ENCODE measurements at places on chromosomes 2 and 18.

DNA sequence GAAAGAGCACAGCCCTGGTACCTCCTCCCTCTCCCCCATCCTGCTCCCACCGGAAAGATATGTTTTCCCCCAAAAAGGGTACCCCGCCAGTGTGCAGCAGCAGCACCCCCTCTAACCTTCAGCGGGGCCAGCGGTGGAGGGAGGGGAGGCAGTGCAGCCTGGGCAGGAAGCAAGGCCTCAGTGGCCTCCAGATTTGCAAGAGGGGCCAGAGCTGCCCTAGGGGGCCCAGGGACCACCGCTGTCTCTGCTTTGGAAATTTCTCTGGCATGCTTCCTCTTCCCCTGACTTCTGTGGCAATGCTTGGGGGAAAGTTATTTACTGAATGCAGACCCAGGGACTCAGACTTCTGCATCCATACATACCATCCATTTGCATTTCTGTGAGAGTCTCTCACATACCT lies 111.5 kb downstream of the KLHL29 start:
- DNase-seq, result no peak

GRCh38 chr2:163401481-163401880 lies 334.3 kb downstream of the FIGN start:
- DNase-seq, result no peak

GRCh38 chr18:23943104-23943503 lies 71.5 kb upstream of the TTC39C start:
- DNase-seq, result no peak

DNA sequence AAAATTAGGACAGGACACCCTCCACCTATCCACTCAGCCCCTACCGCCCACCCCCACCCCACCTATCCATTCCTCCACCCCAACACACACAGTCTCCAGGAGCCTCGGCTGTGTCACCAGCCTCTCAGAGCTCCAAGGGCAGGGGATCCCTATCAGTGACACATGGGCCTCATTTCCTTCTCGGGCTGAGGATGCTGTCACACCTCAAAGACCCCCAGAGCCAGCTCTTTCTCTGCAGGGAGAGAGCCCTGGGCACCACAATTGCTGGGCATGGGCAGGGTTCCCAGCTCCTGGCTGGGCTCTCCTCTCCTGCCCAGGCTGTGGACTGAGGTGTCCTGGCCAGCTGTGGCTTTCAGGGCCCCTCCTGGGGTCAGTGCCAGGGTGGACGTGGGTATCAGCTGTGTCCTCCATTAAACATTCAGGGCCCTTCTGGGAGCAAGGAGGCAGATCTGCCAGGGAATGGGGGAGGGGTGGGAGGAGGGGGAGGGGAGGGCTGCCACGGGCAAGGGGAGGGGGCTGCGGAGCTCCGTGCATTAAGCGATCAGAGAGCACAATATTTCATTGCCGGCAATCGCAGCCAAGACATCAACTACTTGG lies 14.3 kb upstream of the ECEL1 start:
- no peak for DNase-seq

DNA sequence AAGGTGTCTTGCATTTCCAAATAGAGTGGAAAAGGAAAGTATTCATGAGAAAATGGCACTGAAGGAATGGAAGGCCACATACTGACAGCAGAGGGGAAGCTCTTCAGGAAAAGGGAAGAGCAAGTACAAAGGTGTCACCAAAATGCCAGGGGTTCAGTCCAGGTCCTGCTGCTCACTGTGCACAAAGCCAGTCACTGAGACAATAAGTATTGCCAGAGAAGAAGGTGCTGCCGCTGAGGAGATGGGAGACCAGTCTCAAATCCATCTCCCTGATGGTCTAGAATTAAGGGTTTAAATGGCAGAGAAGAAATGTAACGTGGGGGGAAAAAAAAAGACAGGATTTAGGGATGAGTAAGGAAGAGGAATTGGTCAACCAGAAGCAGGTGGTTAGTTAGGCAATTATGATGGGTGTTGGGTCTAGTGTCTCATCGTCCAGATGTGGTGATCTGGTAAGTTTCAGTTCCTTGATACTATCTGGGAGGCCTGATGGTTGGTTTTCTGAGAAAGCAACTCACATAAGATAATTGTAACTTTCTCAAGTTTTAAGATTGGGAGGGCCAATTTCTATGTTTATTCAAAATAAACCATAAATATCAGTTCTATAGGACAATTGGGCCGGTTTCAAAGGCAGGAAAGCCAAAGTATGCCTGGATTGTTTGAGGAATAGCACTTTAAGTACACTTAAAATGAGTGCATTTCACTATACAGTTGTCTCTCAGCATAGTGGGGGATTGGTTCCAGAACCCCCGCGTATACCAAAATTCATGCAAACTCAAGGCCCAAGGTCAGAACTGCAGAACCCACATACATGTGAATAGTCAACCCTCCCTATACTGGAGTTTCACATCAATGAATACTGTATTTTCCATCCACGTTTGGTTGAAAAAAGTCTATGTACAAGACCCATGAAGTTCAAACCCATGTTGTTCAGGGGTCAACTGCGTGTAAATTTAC lies 109.1 kb upstream of the DNAJC10 start:
- DNase-seq, result no peak

GRCh38 chr2:64196963-64197362 lies 52.7 kb upstream of the PELI1 start:
- DNase-seq, result no peak

DNA sequence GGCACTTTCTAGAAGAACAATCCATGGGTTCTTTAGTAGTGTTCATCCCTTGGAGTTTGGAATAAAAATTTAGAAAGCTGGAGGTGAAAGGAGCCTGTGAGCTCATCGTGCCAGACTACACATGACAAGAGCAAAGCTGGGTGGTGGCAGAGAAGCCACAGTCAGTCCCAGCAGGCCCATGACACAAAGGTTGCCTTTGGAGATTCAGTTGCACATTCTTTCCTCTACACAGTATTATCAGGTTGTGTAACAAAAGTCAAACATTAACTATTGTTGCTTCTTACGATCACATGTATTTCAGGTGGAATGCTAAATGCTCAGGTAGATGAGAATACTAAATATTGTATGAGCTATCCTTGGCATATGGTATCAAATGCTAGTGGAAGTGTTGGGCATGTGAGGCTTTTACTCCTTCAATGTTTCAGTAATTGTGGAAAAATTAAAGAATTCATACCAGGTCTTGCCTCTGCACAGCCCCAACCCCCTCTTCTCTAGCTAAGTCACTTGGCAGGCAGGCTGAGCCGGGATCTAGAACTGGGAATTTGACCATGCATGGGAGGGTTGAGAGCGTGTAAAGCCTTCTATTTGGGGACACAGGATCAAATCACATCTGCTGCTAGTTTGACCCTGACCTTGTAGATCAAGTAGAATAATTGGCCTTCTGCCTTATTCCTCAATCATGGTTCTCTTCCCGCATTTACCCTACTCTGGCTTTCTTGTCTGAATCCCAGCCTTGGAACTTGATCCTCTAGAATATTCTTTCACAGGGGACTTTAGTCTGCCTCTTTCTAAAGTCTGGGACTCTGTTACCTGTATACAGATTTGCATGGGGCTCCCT lies 230.9 kb downstream of the GCA start:
- DNase-seq, result no peak

DNA sequence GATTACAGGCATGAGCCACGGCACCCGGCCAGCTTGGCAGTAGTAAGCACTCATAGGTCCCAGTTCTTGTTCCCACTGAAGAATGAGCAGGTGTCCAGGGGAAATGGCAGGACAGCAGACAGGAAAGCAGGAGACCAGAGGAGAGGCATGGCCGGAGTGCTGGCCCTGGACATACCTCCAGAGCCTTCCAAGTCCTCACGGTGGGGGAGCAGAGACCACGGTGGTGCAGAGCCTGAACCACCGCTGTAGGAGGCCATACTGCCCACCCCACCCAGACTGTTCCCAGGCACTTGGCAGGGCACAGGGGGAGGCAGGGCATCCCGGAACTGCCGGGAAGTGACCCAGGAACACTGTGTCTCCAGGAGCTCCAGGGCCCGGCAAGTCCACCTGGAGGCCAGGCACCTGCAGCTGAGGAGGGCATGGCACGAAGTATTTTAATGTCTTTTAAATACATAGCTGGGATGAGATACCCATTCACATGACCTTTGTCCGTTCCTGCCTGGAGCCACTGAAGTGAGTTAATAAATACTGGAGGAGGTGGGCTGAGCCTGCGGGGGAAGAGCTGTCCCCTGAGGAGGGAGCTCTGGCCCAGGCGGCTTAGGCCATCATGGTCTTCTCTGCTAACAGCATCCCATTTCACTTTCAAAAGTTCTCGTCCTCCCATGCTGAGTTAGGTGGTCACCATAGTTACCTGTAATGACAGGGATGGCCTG lies 49.7 kb upstream of the TFCP2L1 start:
- no peak for DNase-seq

- DNase-seq, result no peak
Observed at GRCh38 chr2:39437522-39438296, 624 bp upstream of the MAP4K3 start.

DNA sequence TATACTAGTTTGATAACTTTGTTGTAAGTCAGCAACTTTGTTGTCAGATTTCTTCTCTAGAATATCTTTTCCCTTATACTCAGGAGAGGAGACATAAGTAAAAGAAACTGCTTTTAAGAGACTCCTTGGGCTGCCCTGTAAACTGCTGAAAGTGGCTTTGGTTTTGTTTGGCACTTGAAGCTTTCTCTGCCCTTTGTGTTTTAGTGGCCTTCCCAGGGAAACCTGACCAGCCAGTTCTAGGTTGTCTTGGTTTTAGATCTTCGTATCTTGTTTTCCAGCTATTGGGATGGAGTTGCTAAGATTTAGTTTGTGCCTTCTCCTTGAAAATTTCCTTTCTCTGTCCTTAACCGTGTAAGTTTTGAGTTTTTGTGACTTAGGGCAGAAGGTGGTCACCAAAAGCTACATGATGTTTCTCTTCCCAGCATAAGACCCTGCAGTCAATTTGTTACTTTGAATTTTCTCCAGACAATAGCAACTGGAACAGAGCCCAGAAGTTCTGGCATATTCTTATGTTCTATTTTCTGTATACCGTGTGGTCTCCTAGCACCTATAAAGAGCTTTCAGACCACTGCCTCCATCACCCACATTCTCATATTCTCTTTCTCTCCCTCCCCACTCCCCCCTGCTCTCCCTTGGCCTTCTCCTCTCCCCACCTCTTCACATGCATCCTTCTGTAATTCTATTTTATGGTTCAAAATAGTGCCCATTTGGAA lies 81.1 kb downstream of the BOLA3 start:
- DNase-seq, result no peak

- peak; percentile 42 for DNase-seq
Observed at GRCh38 chr2:70789304-70790135, 923 bp downstream of the FIGLA start.

DNA sequence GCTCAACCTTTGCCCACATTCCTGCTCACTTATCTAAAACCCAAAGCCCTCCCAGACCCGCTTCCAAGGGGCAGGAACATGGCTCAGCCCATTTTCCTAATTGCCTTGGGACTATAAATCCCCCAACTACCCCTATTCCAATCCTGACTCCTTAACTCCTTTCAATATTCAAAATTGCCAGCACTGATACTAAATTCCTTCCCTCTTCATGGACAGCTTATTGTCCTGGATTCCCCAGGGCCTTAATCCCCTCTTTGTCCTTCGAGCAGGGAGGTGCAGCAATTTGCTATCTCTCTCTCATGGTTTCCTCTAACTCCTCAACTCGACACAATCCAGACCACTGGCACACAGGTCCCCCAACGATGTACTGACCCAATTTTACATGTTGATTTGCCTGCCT lies 99.1 kb downstream of the SLC25A12 start:
- DNase-seq, result no peak

DNA sequence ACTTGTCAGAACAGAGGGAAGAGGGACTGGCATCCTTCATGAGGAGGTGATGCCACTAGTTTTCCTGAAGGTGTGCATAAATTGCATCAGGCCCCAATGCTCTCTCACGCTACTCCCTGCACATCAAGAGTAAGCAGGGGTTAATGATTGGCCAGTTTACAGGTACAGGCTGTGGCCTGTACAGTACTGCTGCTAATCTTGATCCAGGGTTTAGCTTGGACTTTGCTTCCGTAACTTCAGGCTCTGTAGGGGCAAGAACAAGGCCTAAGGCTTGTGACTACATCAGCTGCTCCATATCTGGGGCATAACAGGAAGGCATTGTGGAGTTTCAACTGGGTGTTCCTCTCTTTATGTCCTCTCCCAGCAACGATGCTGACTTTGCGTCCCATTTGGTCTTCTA lies 96.8 kb upstream of the FZD7 start:
- no peak for DNase-seq

- DNase-seq, result peak; percentile 9
Observed at GRCh38 chr18:58310517-58310916, 266.5 kb downstream of the NEDD4L start.

DNA sequence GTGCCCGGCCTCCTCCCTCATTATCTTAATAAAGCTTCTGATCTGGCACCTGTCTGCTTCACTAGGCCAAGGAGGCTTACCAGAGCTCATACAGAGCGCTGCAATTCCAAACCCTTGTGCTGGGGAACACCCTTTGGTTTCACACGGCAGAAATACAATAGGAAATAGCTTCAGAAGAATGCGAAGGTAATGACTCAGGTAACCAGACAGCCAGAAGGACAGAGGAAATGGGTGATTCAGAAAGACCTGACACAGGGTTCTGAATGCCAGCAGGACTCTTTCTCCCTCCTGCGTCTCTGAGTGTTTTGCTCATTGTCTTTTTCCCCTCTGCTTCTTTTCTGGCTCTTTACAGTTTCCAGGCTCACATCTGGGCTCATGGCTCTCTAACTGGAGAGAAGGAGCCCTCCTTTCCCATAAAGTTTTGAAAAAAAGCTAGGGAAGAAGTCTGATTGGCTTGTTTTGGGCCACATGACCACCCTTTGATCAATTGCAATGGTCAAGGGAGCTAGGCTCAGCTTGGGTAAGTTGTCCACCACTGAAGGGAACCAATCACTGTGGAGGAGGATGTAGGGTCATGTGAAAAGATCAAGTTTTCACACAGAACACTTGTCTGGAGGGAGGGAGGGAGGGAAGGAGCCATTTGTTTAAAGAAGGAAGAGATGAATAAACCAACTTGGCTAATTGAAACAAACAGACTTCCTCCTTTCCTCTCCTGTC lies 90.5 kb upstream of the UPP2 start:
- no peak for DNase-seq

DNA sequence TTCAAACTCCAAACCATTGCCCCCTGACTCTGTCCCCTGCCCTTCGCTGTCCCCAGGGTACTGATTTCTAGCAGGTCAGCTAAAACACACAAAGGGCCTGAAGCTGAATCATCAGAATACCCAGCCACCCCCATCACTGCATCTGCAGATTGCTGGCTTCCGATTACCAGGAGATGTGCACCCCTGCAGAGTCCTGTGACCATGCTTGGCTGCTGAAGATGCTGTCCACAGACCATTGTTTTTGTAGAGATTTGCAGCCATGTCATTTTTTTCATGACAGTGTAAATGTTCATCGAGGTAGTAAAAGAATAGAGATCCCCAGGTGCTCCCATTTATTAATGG lies 463.3 kb downstream of the STK39 start:
- no peak for DNase-seq

- no peak for DNase-seq
Observed at GRCh38 chr2:213290501-213290900, 6.2 kb downstream of the SPAG16 start.

- no peak for DNase-seq
Observed at GRCh38 chr2:227349989-227350612, 25.1 kb downstream of the MFF start.

GRCh38 chr18:39340418-39340817 lies 1774.8 kb upstream of the CELF4 start:
- DNase-seq, result no peak

Measured in activated naive CD4-positive, alpha-beta T cell (primary cell).